A549 treated with CORT108297 at 1 μM for 4 hours (cell line): ENCODE measurements at places on chromosomes 4 and X. TPM values are rescaled to one million over a fixed set of nuclear protein-coding genes. Genes with fewer than 3 reads are reported as not detected.

The MAGEA1 gene
- total RNA-seq, result 0.09 to 0.21 TPM (median 0.14 TPM) in 5 replicates

The SSX2B gene
- total RNA-seq, result not detected in 5 replicates

The UVSSA gene
- 2.9 to 5.8 TPM (median 5.4 TPM) in 5 replicates for total RNA-seq

The MUC7 gene
- total RNA-seq, result not detected in 5 replicates

The RHOH gene
- 0.16 to 0.18 TPM (median 0.18 TPM) in 4 of 5 replicates, not detected in the other for total RNA-seq
